NCI-H1930 (cell line): ENCODE measurements at places on chromosomes 4 and X.

DNA sequence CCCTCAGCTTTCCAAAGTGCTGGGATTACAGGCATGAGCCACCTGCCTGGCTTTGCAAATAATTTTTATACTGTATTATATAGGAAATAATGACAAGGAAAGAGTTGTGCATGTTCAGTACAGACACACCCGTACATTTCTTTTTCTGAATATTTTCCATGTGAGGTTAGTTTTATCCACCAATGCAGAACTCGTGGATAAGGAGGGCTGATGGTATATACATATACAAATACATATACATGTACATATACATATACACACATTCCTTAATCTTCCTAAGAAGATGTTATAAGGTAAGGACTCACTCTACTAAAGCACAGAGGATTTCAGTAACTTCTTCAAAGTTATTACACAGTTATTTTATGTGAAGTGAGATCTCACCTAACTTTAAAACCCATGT is 925.8 kb downstream of the C4orf33 start:
- no peak for DNase-seq

- DNase-seq: no peak
Measured at GRCh38 chr4:84547211-84547610, 35.7 kb upstream of the CDS1 start.

GRCh38 chrX:7132335-7133049 is 15.0 kb upstream of the STS start:
- DNase-seq: no peak

DNA sequence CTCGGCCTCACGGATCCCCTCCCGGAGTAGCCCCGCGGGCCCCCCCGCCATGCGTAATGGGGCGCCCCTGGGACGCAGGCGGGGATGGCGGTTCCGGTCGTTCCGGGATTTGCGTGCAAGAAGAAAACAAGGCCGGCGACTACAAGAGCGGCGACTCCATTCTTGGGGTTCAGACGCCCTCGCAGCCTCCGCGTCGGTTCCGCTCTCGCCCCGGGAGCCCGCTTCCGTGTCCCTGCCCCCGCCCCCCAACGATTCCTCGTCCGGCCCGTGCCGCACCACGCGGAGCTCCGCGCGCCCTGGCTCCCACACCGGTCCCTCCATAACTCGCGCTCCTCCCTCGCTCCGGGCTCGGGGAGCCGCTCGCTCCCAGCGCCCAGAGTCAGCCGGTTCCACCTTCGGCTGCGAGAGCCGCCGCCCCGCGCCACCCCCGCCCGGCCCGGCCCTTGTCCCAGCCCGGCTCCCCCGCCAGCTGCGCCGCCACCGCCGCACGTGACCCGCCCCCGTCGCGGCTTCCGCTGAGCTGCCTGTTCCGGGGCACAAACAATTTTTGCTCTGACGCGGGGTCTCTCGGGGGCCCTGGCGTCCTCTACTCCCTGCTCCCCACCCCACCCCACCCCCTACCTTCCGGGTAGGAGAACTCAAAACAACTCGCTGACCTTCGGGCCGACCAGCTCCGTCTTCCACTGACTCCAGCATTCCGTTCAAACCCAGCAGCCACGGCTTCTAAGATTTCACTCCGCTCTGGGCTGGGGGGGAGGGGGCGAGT is 78.8 kb upstream of the BCOR start:
- peak; percentile 16 for DNase-seq

GRCh38 chrX:87409113-87409841 is 108.3 kb upstream of the KLHL4 start:
- DNase-seq: no peak

DNA sequence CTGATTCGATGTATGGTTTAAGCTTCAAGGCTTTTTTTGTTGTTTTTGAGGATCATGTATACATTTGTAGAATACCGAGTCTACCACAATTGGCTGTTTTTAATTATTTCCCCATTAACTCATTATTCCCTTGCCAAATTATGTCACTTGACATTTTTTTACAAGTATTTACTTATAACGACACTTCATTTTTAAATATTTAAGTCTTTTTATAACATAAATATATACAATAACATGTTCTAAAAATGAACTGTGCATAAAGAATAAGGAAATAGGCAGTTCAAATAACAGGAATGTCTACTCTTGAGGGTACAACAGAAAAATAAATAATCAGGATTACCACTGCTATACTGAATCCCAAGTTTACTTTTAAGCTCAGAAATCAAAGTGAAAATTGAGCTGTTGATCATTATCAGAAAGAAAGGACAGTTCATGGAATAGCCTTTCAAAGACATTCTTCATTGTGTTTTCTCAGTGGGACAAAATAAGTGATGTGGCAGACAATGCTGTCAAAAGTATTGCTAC is 627.5 kb downstream of the PCDH19 start:
- no peak for DNase-seq

GRCh38 chr4:70829015-70829414 is 10.7 kb downstream of the GRSF1 start:
- no peak for DNase-seq

DNA sequence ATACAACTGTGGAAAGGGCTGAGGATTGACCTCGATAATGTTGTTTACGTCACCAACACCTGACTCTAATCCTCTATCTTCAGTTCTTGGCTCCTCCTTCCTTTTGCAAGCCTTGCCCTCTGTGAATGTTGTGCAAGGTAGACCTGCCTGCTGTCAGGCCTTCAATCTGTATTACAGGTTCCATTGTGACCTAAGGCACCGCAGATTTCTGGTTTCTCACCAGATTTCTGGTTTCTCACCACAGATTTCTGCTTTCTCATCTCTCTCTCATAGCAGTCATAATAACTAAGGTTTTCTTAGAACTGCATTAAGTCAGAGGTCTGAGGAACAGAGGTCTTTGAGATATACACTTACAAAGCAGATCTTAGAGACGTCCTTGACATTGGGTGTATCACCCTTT is 51.5 kb upstream of the ETNPPL start:
- no peak for DNase-seq

DNA sequence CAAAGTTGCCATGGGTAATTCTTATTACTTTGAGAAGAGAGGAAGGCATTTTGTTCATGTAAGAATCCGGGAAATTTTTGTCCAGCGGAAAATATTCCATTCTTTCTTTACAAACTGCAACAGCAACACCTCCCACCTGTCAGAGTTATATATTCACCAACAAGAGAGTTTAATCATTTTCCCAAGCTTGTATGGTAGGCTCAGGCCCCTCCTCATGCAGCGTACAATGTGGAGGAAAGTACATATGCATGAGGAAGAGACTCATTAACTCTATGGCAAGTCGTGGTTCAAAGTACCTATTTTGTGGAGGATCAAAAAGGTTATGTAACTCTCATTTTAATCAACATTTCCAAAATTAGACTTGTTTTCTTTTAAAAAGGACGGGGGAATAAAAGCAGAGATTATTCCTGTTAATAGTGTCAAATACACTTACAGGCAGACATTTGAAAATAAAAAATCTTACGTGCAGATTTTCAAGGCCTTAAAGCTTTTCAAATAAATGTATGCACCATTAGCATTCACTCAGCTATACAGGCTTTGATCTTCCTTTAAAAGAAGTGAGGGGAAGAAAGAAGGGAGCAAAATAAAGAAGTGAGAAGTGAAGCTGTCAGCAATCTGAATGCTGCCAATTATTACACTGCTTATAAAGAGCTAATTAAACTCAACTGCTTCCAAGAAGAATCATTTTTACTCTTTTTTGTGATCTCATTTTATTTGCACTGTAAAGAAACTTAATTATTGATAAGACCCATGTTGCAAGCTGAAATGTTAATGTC is 204.8 kb downstream of the FAT4 start:
- DNase-seq: no peak
